Activated B cell treated with CpG ODN at 0.5 μM for 24 hours (primary cell): ENCODE measurements at places on chromosomes 12 and 14.

DNA sequence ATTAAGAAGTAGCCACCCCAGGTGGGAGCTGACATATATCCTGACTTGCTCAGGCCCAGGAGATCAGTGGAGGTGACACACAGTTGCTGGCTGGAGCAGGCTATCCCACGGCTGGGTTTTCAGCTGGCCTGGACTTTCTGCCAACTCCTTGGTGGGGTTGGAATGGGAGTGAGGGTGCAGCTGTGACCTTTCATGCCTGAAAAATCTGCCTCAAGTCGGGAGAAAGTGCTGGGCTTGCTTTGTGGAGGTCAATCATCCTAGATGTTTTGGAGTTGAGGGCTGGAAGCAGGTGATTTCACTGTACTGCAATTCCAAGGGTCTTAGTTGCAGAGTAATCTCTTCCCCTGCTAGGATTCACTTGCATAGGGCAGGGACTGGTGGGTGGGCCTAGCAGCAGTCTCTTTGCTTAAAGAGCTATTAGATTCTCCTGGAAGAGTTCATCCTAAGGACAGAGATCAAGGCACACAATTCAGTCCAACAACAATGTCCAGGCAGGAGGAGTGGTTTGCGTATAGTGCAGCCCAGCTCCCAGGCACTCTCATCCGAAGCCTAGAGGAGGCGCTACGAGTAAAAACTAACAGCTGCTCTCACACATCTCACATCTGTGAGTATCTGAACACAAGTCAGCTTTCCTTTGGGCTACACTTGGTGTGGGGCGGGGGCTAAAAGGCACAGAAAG, 98.1 kb downstream of the GAS2L3 start:
- no peak for DNase-seq

GRCh38 chr14:73457041-73457923, 1.1 kb downstream of the NUMB start:
- DNase-seq: peak; percentile 34

DNA sequence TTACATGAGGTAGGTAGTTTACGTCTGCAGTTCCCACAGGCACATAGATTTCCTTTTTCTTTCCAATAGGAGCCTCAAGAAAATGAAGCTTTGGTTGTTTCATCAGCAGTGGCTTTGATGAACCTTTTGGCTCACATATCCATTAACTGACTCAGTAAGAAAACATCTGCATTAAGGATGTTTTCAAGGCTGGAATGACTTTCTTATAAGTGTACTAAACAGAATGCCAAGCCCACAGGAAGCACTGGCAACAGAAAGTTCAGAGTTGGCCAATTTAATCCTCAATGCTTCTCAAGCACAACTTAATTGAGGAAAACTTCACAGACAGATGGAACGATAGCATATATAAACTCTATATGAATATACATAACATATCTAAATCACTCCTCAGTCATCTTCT, 63.5 kb downstream of the ST8SIA1 start:
- DNase-seq: no peak

- DNase-seq: no peak
Measured at GRCh38 chr12:47754881-47755280, 3.8 kb downstream of the RAPGEF3 start.

DNA sequence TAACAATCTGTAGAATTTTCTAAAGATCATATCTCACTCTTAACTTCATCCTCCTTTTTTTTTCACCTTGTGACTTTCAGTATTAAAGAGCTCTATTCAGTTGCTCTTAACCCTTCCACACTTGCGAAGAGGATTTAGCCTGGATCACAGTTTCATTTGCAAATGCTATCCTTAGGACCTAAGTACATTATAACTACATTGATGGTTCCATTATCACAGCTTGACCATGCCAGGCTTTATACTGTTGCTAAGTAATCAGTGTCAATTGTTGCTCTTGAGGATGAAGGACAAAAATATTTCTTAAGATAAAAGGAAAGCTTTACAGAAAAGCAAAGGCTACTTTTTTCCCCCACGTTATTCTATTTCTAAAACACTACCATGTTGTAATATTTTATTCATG, 122.2 kb downstream of the PDZRN4 start:
- no peak for DNase-seq

DNA sequence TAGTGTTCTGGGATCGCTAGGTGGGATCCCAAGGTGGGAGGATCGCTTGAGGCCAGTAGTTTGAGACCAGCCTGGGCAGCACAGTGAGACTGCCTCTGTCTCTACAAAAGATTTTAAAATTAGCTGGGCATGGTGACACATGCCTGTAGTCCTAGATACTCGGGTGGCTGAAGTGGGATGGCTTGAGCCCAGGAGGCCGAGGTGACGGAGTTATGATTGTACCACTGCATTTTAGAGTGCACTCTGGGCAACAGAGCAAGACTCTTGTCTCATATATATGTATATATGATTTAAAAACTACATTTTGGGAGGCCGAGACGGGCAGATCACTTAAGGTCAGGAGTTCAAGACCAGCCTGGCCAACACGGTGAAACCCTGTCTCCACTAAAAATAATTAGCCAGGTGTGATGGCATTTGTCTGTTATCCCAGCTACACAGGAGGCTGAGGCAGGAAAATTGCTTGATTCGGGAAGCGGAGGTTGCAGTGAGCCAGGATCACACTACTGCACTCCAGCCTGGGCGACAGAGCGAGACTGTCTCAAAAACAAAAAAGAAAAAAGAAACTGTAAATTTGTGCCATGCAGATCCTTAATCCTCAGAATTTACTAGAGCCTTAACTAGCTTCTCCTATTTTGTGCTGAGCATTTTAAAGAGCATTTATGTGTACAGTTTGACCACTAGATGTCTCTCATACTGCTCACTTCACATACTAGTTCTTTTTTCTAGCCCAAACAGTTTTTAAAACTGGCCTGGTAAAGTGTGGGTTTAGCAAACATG, 114.8 kb downstream of the MON2 start:
- no peak for DNase-seq

DNA sequence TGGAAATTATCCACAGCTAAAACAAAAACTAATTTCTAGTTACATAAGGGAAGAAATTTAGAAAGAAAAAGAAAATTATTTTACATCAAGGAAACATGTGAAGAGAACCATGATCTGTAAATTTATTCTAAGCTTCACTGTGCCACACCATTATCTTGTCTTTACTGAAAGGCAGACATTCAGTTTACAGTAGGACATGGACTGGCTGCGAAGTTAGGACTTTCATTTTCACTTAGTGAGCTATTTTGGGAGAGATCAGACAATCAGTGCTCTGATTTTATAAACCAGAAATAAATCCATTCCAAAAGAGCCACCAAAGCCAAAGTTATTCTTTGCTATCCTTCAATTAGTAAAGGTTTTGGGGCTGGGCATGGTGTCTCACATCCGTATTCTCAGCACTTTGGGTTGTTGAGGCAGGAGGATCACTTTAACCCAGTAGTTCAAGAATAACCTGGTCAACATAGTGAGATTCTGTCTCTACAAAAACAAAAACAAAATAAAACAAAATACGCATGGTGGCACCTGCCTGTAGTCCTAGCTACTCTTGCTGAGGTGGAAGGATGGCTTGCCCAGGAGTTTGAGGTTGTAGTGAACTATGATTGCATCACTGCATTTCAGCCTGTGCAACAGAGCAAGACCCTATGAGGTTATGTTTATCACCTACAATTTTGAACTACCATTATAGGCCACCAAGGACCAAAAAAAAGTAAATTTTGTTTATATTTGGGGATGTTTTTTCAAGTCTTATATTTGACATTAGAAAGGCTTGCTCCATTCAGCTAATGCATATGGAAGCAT, 1084.8 kb upstream of the ATXN7L3B start:
- DNase-seq: no peak

- DNase-seq: no peak
Measured at GRCh38 chr12:130937063-130937462, 16.6 kb upstream of the ADGRD1 start.

- no peak for DNase-seq
Measured at GRCh38 chr12:31317471-31318395, 8.2 kb downstream of the SINHCAF start.

- DNase-seq: no peak
Measured at GRCh38 chr14:50875359-50876070, 3.7 kb downstream of the ABHD12B start.

DNA sequence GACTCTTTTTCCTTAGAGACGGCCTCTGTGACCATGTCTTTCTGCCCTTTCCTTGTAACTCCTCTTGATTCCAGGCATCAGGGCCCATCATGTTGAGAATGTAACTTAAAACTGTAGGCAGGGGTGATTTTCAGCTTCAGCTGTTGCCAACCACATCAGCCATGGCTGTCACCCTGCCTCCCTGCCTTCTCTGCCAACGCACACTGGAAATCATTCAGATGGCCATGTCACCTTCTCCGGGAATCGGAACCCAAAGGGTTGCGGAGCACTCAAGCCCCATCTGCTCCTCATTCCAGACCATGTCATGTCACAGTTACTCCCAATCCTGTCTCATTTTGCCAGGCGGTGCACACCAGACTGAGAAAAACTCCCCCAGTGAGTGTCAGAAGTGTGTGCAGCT, 72.1 kb downstream of the EMP1 start:
- DNase-seq: no peak

DNA sequence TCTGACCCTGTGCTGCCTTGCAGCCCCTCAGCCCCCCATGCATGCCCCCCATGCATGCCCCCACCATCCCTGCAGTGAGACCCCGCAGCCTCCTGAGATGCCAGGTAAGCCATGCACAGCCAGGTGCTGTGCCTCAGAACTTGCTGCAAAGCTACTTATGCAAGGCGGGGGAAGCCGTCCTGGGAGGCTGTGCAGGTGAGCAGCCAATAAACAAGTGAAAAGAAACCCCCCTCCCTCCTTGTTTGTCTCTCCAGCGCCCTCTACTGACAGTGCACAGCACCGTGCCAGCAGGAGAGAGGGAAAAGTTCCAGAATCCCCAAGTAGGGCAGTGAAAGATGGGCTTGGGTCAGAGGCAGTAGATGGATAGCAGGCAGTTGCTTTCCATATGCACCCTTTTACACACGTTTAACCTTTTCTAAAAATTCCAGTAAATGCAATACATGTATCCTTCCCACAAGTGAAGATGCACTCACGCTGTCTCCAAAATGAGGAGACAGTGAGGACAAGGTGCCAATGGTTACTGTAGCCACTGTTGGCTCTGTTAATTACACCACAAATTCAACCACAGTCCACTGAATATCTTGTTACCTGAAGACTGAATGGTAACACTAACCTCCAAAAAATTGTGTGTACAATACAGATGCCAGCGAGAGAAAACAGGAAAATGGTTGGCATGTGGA, 18.0 kb downstream of the TNFAIP2 start:
- DNase-seq: no peak
